Thymus (tissue), 14 donors: ENCODE measurements at places on chromosomes 12 and 14. TPM values are rescaled to one million over a fixed set of nuclear protein-coding genes. Genes with fewer than 3 reads are reported as not detected.

CLEC1A gene
- polyA plus RNA-seq: 36.0 TPM

ATF7IP gene
- 23.9 TPM for polyA plus RNA-seq

DNA sequence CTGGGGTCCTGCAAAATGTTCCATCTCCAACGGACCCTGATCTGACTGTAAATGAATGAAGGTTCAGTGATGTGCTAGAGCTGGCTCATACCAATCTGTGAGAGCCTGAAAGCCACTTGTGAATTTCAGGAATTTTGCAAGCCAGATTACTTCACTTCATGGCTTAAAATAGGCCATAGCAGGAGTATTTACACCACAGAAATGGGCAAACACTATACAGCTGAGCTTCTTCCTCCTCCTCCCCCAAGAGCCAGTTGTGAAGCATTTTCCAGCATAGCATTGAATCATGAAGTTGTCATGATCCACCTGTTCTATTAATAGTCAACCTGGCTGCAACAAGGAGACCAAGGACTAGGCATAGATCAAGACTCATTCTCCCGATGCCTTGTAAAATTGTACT, 141.3 kb upstream of the RASSF8 start:
- DNase-seq: no peak

- DNase-seq: no peak
Measured at GRCh38 chr14:99215277-99215676, 56.7 kb downstream of the BCL11B start.

DNA sequence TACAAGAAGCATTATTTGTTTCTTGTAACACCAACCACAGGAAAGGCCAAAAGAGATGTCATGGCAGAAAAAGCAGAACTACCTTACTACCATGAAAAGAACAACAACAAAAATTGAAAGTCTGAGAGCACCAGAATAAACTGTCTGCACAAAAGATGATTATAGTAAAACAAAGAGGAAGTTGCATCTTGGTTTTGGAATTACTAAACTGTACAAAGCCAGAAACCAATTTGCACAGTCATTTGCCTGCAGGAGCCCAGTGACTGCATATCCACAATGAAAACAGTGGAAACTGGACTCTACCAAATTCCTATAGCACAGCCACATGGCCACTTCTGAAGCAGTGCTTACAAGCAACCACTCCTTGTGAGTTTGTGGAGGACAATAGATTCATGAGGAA, 276.2 kb downstream of the SSPN start:
- peak; percentile 9 for DNase-seq

DNA sequence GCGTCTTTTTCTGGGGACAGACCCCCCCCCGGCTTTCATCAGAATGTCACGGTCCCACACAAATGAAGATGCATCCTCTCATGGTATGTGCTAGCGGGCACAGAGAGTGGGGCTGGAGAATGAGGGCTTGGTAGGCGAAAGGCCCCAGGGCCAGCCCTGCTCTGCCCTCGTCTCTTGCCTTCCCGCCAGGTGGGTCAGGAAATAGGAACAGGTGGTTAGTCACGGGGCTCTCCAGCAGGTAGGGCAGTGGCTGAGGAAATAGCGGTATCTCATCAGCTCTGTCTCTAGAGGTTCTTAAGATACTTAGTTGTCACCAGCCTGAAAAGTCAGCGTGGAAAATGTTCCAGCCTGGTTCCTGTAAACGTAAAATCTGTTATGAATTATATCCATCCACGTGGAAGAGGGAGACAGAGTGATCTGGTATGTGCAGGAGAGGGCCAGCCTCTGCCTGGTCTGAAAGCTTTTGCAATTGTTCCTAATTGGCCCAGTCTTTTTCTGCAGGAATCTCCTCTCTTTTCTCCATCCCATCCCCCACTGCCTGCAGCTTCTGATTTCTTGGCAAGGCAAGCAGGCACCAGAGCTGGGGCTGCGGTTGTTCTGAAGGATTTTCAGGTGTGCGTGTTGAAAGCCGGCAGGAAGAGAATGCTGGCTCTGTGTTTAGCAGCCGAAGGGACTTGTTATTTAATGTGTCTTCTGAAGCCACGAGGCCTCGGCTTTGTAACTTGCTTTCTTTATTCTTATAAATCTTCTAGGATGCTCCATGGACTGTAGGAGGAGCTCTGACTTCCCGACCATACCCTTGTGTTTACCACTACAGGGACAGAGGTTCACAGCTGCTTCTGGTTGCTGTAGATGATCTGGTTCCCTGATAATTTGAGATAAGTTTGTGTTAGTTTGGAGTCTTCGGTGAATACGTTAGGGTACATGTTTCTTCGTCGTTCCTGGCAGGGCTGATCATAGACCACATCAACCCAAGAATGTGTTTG, 131.1 kb downstream of the CACNA1C start:
- no peak for DNase-seq

GRCh38 chr12:25438638-25439037, 114.4 kb downstream of the LMNTD1 start:
- DNase-seq: no peak

DNA sequence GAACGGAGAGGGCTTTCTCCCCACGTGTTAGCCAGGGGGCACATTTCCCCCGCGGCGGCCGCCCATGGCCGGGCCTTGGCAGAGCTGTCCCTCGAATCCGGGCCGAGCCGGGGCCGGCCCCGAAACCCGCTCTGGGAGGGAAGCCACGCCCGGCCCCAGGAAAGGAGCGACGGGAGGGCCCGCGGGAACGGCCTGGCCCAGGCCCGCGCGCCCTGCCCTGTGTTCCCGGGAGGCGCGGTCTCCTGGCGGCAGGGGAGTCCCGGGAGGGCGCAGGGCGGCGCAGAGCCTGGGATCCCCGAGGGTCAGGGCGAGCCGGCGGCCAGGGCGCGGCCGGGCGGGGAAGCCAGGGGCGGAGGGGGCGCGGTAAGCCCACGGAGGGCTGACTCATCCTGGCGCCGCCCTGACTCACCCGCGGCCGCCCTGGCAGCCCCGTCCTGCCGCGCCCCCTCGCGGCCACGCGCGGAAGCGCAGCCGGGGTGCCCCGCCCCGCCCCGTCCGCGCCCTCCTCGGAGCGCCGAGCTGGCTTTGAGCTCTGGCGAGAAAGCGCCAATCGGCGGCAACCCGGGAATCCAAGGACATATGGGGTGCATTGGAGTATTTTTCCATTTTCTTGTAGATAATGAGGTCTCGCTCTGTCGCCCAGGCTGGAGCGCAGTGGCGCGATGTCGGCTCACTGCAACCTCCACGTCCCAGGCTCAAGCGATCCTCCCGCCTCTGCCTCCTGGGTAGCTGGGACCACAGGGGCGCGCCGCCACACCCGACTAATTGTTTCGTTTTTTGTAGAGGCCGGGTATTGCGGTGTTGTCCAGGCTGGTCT, 31.8 kb upstream of the PLEKHG6 start:
- DNase-seq: peak; percentile 50

DNA sequence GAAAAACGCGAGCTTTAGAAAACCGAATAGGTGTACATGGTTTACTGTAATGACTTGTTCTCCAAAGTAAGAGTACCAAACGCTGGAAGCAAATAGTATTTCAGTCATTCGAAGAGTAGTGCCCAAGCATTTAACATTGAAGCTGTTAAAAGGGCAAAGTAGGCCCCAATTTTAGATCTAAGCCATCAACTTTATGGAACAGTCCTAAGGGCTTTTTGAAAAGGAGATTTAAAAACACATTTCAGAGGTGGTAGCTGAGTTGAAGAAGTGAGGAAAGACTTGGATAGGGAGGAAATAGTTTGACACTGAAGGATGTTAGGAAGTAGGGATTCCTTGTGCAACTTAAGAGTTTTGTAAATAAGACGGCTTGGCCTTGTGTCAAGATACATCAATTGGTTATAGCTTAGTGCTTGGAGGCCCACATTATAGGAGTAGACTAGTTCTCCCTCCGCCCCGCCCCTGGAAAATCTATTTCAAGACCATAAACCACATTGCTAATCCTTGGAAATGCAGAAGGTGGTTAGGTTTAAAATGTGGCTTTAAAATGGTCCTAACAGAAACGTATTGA, 783 bp upstream of the TUBA1B start:
- peak; percentile 8 for DNase-seq
